ENCODE measurements at places on chromosomes 7 and 10.

- DNase-seq, result no peak
Measured at GRCh38 chr7:128799451-128799850, 7.7 kb downstream of the CCDC136 start.

GRCh38 chr10:530717-531116, 158.8 kb downstream of the DIP2C start:
- DNase-seq, result no peak

GRCh38 chr7:106855540-106856132, 9.4 kb upstream of the PIK3CG start:
- DNase-seq, result no peak

GRCh38 chr7:4479367-4480039, 202.6 kb upstream of the FOXK1 start:
- no peak for DNase-seq

GRCh38 chr7:75718390-75719031, 20.2 kb downstream of the HIP1 start:
- no peak for DNase-seq
